NCI-H1092 treated with DMSO at 0.1 percent for 48 hours (cell line): ENCODE measurements at places on chromosomes 13 and 19.
A peak's percentile ranks its signal among the peaks of the same experiment; 100 is the strongest.

- no peak for DNase-seq
These were observed 1106.7 kb downstream of the EFNB2 start for GRCh38 chr13:105428811-105429210.

DNA sequence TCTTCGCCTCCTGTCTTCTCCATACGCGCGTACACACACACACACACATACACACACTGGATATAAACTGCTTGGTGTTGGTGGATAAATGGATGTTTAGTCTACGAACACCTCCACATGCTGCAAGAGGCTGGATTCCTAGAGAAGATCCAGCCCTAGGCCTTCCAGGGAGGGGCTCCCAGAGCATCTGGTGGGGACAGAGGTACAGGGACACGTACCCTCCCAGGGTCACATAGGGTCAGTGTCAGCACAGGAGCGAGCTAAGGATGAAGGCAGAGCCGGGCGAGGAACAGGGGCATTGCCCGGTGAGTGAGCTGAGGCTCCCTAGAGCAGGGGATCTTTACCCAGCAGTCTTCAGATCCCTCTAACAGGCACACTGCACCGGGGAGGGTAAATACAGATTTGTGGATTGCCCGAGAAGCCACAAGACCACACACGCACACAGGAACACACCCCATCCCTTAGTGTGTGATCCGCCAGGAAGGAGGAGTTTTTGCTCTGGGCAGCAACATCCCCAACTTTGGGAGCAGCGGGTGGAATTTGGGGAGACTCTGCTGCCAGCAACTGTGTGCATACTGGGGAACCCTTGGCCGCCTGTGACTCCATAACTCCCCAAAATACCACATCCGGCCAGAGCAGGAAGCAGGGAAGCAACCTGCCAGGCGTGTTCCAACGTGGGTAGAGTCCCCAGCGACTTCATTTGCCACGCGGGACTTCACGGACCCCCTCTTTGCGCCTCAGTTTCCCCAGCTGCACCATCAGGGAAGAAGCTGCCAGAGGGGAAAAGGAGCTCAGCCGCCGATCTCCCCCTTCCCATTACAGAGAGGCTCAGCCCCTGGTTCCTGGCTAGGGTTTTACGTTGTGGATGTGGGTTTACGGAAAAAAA is 5.8 kb upstream of the TLE2 start:
- DNase-seq, result no peak

DNA sequence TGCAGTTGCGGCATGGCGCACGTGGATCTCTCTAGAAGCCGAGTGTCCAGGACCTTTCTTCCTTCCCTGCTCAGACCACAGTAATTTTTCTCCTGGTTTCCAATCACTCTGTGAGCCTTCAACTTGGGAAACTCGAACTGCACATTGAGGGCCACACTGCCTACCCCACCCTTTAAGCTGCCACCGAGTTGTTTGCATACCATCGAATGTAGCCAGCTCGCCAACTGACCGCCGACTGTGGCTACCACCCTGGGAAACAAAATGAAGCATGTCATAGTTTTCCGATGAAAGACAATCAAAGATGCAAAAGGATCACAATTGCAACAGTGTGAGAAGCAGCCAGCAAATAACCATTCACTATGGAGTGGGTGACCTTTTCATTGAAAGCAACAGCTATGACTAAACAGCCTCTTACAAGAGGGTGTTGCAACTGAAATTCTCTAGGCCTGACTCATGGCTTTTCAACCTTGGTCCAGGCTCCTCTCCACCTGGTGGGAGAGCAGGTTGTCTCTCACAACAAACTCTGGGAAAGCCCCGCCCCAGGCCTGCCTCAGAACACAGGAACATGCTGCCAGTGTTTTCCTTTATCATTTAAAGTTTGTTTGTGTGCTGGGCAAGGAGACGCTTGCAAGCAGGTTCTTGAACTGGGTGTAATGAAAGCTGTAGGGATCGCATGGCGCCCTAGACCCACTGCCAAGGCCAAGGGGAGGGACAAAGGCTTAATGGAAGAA is 141.7 kb upstream of the SERP2 start:
- no peak for DNase-seq

GRCh38 chr19:53102756-53103233 is 427 bp downstream of the ZNF160 start:
- DNase-seq, result peak; percentile 29

GRCh38 chr19:14525729-14526128 is 3.7 kb upstream of the TECR start:
- no peak for DNase-seq

DNA sequence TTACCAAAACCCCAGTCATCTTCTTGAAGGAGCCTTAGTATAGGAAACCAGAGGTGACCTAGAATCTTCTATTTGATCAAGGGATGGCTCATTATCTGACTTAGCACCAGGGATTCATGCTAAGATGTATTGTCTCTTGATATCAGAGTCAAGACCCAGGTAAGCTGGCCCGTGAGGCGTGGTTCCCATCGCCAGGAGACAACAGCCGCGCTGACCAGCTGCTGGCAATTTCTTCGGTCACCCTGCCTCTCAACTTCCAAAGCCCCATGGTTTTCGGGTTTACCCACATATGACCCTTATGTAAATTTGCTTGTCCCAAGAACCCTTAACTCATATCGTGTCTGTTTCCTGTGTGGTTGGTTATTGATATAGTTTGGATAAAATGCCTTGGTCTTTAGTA is 77.7 kb upstream of the VSTM2B start:
- no peak for DNase-seq

GRCh38 chr19:34818270-34818669 is 45.3 kb upstream of the ZNF599 start:
- DNase-seq, result no peak

DNA sequence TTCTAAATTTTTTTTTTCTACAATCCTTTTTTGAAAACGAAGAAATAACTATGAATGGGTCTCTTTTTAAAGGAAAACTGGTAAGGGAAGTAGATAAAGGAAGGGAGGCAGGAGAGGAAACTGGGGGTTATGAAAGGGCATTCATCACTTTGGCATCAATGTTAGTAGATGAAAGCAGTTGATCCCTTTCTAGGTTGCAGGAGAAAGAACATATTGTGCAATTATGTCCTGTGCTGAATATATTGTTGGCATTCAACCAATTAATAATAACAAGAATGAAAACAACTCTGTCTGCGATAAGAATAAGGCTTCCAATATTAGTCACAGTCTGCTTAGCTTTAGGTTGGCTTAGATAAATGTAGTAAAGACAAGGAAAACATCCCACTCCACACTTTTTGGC is 796.8 kb upstream of the KLHL1 start:
- no peak for DNase-seq

DNA sequence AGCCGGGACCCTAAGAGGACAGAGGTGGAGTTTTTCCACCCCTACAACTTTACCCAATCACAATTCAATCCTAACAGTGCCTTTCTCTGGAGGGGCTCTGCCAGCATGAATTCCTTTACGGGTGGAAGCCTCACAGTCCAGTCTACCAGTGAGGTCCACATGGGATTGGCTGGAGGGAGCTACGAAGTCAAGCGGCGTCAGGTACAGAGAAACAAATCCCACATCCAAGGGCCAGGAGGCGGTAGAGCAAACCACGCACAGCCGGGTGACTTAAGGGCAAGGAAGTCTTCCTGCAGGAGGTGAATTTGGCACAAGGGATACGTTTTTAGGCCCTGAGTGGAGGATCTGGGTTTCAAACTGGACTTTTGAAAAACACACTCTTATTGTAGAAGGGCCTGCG is 199.6 kb downstream of the UQCRFS1 start:
- no peak for DNase-seq

DNA sequence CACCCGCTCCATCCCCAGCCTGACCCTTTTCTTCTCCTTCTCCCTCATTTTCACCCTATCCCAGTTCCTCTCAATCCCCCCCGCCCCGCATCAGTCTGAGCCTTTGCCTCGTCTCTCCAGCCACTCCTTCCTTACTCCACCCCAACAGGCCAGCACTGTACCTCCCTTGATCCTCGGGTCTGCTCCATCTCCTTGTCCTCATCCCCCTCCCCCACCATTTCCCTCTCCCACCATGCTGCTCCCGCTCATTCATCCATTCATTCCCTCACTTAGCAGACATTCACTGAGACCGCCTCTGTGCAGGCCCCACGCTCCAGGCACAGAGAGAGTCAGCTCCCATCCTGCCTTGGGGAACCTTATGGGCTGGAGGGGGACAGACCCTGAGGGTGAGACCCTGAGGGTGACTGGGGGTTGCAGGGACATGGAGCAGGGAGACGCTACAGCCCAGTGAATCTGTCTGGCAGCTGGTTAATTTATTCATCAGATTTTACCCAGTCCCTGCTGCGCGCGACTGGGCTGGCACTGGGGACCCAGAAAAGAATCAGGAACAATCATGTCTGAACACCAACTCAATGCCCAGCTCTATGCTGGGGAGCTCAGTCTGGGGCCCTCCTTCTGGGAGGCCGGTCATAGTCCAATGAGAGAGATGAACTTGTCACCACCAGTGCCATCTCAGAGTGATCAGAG is 881 bp downstream of the ARHGAP33 start:
- peak; percentile 6 for DNase-seq

GRCh38 chr13:100176801-100177400 is 88.0 kb downstream of the PCCA start:
- DNase-seq, result peak; percentile 59
